Activated CD8-positive, alpha-beta memory T cell treated with anti-CD3 and anti-CD28 coated beads for 1 hour (primary cell): ENCODE measurements at places on chromosomes 3 and 15.

DNA sequence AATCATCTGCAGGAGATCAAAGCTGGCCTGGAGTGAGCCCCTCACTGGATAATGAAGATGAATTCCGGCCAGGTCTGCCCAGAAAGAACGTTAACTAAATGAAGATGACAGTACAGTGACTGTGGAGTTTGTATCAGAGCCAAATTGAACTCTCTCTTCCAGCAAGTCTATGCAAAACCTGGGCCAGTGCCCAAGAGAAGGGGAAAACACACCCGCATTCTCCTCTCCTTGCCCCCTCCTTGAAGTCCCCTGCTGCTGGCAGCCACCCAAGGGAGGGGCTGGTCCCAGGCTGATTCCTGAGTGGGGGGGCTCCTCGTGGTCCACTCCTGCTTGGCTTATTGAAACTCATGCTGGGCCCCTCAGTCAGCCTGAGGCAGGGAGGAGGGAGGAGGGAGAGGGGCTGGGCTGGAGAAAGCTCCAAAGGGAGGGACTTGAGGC, 155.7 kb downstream of the RAB11A start:
- DNase-seq = no peak

DNA sequence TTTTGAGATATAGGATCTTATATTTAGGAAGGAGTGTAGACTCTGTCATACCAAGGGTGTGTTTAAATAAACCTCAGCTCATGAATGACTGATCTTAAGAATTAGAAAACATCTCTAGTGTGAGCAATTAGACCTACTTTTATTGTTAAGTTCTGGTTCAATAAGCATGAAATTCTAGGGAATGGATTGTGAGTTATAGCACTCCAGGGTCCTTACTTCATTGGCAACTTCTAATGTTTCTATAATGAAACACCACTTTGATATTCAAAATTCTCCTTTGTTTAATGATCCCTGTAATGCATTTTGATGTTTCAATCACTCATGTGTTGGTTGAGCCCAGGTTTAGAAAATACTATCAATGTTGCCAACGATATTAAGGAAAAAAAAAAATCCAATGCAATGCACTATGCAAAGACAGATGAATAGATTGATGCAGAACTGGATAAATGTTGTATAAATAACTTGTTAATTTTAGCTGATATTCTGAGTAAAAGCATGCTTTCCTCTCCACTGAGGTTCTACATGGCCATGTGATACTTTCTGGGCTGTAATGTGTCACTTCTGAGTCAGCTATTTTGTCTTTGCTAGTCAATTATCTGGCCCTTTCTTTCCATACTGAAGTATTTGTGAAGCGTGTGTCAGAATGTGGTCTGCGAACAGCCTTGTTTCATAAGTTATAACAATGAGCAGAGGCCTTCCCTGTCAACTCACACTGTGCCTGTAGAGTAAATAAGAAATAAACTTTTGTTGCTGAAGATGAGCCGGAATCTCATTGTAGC, 1035.9 kb downstream of the PLOD2 start:
- no peak for DNase-seq

DNA sequence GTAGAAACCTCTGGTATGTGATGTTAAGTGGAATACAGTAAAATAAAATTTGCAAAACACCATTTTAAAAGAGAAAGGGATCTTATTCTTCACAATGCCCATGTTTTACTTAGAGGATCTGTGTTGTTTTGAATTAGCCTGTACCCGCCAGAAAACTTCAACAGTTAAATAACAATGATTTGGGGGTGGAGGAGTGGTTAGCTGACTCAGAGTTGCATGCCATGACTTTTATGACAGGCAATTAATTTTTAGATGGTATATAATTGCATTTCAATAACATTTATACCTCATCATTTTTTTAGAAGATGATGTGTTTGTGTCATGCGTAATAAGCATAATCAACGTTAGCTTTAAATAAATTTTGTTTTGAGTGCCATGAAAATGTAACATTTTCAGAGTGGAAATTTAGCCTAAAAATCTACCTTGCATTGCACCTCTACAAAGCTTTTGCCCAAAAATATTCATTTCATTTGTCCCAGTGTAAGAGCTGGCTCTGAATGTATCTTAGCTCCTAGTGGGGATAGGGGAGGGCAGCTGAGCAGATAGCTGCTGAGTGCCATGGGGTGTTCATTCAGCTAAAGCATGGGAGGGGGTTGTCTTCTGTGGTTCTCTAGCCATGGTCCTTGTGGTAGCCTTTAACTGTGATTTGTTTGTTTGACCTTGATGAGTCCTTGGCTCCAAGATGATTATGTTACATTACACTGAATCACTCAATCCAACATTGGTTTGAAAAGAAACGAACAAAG, 379.8 kb downstream of the LPP start:
- no peak for DNase-seq

GRCh38 chr3:80338366-80338765, 570.6 kb upstream of the ROBO1 start:
- DNase-seq = no peak

GRCh38 chr15:69876064-69876940, 221.4 kb downstream of the TLE3 start:
- DNase-seq = no peak

- DNase-seq = no peak
Observed at GRCh38 chr15:39154776-39155175, 426.1 kb upstream of the THBS1 start.

DNA sequence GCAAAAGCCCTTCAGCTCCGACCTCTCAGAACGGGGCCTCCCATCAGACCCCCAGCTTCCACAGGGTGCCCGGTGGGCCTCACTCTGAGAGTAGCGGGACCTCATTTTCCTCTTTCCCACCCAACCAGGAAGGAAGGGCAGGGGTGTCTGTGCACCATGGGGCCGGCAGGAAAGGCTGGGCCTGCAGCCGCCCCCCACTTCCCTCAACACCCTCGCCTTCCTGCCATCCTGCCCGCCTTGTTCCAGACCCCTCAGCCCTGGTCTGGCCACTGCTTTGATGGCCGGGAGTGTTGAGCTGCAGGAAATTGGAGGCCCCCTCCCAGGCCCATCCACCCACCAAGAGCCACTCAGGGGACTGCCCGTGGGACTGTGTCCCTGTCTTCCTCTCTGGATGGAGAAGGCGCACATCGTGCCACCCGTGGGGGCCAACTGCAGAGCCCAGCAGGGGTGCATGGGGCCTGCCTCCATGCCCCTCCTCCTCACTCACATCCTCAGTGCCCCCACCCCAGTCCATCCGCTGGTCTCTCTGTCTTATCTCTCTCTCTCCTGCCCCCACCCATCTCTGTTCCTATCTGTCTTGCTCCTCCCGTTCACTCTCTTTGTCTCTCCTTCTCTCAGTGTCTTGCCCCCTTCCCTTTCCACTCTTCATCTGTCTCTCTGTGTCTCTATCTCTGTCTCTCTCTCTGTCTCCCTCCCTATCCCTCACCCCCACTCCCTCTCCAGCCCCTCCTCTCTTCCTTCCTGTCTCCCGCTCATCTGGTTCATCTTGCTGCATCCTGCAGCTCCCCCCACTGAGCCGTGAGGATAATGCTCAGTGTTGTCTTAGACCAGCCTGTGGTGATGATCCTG, 1.8 kb upstream of the PLXND1 start:
- no peak for DNase-seq

GRCh38 chr3:128858167-128858566, 21.3 kb upstream of the ACAD9 start:
- DNase-seq = no peak

GRCh38 chr15:99450896-99451358, 114.9 kb upstream of the MEF2A start:
- peak; percentile 12 for DNase-seq

DNA sequence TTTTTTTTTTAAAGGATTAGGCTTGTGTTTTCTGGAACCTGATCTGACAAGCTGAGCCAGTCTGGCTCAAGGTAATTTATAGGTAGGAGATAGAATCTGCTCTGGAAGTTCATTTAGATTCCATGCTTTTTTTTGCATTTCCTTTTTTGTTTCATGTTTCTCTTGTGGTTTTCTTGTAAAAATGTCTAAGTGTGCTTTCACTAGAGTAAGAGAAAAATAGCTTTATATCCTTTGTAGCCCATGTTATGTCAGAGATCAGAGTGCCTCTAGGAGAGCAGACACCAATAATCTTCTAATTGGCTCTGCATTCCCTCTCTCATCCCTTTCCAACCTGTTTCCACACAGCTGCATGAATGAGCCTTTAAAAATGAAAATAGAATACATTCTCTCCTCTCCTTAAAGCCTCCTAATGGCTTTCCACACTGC, 389.8 kb upstream of the KCNMB2 start:
- no peak for DNase-seq

GRCh38 chr3:173730391-173730790, 332.8 kb downstream of the NLGN1 start:
- no peak for DNase-seq

- no peak for DNase-seq
Observed at GRCh38 chr3:189772584-189772983, 141.4 kb downstream of the TP63 start.

DNA sequence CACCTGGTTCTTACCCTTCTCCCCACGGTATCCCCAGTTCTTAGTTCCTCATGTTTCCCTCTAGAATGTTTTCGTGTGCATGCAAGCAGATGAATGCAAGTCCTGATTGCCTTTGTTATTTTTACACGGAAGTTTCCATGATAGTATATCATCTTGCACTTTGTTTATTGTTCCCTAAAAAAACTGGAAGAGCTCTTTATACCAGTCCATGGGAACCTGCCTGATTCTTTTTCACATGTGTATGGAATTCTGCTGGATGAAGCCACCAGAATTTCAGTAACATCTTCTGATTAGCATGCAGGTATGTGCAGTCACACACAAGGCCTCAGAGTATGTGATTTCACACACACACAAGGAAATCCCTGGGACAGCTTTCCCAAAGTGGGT, 16.0 kb upstream of the LRRK1 start:
- no peak for DNase-seq

GRCh38 chr15:77495838-77496596, 75.3 kb downstream of the HMG20A start:
- no peak for DNase-seq

DNA sequence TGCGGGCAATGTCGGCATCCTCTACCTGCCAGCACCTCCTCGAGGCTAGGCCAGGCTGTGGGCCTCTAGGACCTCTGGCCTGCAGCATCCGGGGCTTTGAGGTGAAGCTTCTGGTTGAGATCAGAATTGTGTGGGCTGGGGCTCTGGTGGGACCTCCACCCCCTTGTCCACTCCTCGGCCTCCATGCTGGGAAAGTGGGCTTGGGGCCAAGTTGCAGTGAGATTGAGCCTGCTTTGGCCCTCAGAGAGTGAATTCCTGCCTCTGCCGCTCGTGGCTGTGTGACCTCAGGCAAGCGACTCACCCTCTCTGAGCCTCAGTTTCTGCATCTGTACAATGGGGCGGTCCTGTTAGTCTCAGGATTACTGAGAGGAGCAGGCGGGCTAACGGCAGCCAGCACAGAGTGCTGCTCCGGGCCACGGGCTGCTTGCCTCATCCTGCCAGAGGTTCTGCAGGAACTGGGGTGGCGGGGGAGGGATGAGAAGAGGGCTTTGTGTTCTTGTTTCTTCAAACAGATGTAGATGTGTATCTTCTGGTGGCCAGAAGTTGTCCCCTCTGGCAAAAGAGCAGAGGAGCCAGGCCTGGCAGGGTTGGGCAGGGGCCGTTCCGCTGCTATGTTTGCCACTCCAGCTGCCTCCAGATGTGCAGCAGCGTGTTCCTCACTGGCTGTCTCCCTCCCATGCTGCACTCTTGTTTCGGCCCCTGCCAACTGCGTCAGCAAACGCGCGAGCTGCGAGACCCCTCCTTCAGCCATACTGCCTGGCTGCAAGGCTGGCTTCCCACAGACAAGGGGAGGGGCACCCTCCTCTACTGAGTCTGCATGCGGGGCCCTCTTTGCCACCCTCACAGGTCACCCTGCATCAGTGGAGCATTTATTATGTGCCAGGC, 33.7 kb downstream of the FBLN2 start:
- no peak for DNase-seq

DNA sequence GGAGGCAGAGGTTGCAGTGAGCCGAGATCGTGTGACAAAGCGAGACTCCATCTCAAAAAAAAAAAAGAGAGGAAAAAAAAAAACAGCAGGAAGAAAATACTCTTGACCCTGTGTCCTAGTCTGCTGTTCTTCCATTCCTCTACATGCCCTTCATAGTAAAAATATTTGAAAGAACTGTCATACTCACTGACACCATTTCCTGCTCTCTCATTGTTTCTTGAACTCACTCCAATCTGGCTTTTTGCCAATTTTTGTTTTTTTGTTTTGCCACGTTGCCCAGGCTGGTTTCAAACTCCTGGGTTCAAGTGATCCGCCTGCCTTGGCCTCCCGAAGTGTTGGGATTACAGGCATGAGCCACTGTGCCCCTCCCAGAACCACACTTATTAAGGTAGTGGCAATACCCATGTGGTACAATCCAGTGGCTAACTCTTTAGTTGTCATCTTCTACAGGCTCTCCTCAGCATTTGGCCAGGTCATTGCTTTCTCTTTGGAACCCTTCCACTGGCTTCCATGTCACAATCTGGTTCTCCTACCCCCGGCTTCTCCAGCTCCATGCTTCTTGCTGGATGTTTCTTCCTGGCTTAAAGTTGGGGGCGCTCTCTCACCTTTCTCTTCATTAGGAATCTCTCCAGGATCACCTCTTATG, 238.2 kb upstream of the C2CD4B start:
- no peak for DNase-seq

- no peak for DNase-seq
Observed at GRCh38 chr3:111667170-111667569, 72.0 kb upstream of the ZBED2 start.

DNA sequence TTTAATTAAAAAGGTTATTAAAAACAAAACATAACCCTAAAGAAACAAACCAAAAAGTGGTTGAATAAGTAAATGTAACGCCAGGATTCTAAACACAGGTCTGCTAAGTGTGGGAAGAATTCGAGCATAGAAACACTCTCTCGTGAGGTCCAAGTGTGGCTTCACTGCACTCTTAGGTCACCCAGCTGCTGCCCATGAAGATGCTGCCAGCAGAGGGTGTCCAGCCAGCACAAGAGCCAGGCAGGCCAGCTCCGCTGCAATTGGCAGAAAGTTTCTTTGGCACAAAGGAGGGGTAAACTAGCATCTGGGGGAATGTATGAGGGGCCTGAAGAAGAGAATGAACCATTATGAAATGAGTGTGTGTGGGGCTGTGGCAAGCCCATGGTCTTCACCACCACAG, 215.7 kb upstream of the FEZF2 start:
- DNase-seq = no peak

GRCh38 chr3:183375337-183375736, 53.1 kb downstream of the MCF2L2 start:
- no peak for DNase-seq

GRCh38 chr3:4474683-4475490, 7.8 kb upstream of the SUMF1 start:
- DNase-seq = no peak

DNA sequence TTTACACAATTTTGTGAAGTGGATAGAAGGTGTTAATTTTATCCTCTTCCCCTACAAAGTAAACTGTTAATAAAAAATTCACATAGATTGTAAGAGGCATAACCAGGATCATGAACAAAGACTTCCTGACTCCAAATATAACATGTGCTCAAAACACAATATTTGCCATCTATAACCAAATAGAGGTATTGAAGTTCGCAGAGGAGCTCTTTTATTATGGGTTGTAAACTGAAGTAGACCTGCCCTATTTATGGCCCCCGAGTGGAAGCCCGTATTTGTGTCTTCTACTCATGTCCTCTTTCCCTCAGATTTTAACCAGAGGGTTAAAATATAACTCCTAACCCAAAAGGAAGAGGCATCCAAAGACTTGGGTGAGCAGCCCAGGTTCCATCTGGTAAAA, 285.6 kb upstream of the COL8A1 start:
- DNase-seq = no peak

- DNase-seq = no peak
Observed at GRCh38 chr3:150450916-150451315, 42.8 kb downstream of the TSC22D2 start.

- no peak for DNase-seq
Observed at GRCh38 chr3:54326951-54327350, 204.6 kb downstream of the CACNA2D3 start.

- DNase-seq = no peak
Observed at GRCh38 chr15:61101543-61101942, 127.6 kb downstream of the RORA start.
